NCI-H1436 treated with DMSO at 0.1 percent for 48 hours (cell line): ENCODE measurements at places on chromosomes 3 and 15.

GRCh38 chr3:23865595-23866396 lies 51.0 kb downstream of the NKIRAS1 start:
- DNase-seq: no peak

DNA sequence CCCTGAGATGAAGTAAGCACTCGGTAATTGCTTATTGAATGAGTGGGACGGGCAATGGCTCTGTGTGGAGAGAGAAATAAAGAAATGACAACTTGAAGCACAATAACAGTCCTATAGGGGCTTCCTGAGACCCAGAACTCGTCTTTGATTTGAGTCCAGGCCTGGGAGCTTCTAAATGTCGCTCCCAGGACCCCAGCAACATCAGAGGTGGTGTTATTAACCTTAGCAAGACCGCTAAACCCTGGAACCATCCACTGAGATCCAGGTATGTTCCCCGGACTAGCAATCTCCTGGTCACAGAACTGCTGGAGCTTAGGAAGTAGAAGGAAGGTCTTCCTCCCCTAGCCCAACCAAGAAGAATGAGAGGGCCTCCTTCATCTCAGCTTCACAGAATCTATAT lies 160.0 kb downstream of the MINAR1 start:
- no peak for DNase-seq

GRCh38 chr3:189685291-189685690 lies 54.1 kb downstream of the TP63 start:
- no peak for DNase-seq

DNA sequence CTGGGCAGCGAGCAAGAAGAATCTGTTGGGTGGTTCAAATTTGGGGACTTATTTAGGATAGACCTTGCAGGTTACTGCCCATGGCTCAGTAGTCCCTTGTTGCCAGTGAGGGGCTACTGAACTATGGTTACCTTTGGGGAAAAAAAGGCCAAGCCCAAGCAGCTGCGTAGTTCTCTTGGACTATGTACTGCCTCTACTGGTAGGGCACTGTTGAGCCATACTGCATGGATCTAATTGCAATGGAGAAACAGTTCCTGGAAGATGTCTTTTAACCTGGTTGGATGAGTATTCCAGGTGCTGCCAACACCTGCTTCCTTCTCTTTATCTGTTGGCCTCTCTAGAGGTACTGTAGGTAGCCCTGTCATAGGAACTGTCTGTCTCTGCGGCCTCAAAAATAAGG lies 671.9 kb upstream of the CBLB start:
- no peak for DNase-seq

DNA sequence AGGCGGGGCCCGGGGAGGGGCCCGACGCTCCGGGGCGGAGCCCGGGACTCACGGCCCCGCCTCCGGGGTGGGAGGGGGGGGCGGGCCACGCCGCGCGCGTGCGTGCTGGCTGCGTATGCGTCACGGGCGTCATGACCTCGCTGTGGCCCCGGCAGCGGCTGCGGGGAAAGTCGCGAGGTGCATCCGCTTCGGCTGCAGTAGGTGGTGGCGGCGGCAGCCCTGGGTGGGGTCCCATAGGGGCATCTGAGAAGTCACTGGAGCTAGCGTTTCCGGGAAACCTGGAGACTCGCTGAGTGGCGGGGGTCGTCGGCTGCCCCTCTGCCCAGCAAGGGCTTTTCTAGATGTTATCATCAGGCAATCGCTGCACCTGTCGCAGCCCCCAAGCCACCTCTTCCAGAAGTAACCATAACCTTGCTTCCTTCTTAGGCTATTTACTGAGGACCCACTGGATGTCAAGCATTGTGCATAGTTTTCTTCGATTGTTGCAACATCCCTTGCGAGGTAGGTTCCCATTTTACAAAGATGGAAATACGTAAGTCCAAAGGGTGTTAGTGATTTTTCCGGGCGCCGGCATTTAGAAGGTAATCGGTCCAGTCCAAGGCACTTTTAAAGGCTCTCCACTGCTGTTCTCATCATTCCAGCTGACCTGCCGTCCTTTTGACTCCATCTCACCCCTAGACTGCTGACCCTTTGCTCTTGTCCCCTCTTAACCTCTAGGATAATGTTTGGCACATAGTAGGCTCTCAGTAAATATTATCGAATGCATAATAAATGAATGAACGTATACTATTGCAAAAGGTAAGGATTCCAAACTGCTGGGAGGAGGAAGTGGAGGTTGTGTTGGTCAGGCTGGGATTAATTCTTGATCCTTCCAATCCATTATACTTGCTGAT lies at the start of gene GDPGP1:
Gene GDPGP1, plus strand, starts transcription at position 114 of the 893 bp plus-strand sequence. CDS start 6,700 bp downstream, outside the sequence.
- DNase-seq: peak; percentile 35

DNA sequence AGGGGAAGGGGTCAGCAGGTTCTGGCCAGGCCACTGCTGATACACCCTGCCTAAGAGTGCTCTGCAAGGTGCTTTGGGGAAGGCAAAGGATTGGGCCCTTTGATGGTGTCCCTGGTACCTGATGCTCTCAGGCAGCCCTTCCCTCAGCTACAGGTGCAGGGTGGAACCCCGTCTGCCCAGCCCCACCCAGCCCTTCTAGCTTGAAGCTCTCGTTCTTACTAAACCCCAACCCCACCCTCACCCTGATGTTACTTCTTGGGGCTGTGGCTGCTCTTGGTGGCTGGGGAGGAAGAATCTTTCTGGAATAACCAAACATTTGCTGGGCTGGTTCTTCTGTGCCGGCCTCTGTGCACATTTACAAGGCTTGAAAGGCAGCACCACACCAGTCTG lies 6.4 kb downstream of the GNAI2 start:
- no peak for DNase-seq

DNA sequence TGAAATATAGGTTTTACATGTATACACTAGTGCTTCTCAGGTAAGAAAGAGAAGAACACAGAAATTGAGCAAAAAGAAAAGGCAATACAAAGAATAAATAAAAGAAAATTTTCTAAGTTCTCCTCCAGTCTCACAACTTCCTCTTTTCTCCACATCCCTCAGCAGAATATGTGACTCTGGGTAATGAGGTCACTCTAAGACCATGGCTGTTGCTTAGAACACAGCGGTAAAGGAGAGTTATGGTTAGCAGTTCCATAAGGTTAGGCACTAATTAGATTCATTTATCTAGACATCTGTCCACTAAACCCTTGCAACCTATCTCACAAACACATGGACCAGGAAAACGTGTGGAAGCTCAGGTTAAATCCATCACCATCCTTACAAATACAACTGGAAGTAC lies 47.9 kb downstream of the IGSF11 start:
- DNase-seq: no peak

- no peak for DNase-seq
Measured at GRCh38 chr15:44535523-44536301, 1.2 kb upstream of the EIF3J start.

- no peak for DNase-seq
Measured at GRCh38 chr3:359672-360071, 163.1 kb downstream of the CHL1 start.

DNA sequence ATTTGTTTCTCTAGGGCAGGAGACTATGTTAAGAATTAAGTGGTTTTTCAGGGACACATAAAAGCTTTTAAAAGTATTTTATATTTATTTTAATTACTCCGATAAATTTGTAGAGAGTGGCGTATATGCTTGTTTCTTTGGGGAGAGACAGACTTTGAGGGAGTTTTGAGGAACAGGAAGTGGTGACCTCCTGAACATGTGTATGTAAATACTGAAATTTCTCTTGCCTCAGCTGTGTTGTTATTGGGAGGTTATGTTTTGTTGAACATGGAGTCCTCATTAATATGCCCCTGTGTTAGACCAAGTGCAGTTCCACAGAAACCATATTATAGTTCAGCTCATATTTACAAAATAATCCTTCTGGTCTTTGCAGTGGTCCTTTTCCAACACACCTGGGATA lies 41.8 kb upstream of the UTS2B start:
- DNase-seq: no peak

DNA sequence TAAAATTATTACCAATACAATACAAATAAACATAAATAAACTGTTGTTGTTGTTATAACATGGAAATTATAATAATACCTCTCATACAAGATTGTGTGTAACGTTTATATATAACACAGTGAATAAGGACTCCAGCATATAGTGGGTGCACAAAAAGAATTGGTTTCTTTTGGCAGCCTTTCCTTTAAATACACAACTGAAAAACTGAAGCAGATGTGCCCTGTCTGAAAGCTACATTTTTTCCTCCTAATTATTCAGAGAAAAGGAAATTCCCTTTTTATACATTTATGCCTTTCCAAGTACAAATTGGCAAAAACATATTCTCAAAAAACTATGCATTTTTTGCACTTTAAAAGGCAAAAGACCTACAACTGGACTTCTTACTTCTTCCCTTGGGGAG lies 928.9 kb upstream of the NR2F2 start:
- no peak for DNase-seq

DNA sequence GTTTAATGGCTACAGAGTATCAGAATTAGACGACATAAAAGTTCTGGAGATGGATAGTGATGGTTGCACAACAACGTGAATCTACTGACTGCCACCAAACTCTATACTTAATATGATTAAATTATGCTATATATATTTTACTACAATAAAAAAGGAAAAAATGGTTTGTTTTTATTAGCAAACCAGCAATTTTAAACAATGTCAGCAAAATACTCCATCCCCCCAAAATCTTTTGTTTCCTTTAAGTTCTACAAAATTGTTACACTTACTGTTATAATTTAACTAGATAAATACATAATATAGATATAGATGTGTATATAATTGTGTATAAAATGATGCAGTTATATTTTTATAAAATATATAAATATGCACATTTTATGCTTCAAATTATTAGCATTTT lies 710.8 kb upstream of the UBE2E2 start:
- DNase-seq: no peak

GRCh38 chr3:56157693-56158362 lies 310.4 kb downstream of the ERC2 start:
- DNase-seq: no peak

- DNase-seq: no peak
Measured at GRCh38 chr3:58621086-58621830, 44.1 kb upstream of the FAM107A start.

- DNase-seq: no peak
Measured at GRCh38 chr3:193574488-193575070, 18.4 kb upstream of the OPA1 start.
